ENCODE measurements at places on chromosomes 4 and X. TPM values are rescaled to one million over a fixed set of nuclear protein-coding genes. Genes with fewer than 3 reads are reported as not detected.

DNA sequence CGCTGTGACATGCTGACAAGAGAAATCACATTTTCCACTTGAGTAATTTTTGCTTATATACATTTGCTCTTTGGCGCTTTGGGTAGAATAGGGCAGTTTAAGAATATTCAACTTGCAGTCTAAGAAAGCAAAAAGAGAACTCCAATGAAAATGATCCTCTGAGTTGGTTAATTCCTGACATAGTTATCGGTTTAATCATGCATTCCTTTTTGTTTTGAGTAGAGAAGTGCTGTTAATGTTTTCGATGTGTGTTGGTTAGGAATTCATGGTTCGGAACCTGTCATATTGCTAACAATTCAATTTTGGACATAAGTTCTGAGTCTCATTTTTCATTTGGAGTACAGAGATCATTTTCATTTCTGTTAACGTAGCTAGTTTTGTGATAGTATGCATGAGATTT is 700.6 kb upstream of the PITX2 start:
- DNase-seq = no peak
- no peak overlapping the region for H3K27ac ChIP-seq
- H3K27me3 ChIP-seq = no peaks in the 10 kb centered on the region
- H3K36me3 ChIP-seq = no peaks in the 10 kb centered on the region

DNA sequence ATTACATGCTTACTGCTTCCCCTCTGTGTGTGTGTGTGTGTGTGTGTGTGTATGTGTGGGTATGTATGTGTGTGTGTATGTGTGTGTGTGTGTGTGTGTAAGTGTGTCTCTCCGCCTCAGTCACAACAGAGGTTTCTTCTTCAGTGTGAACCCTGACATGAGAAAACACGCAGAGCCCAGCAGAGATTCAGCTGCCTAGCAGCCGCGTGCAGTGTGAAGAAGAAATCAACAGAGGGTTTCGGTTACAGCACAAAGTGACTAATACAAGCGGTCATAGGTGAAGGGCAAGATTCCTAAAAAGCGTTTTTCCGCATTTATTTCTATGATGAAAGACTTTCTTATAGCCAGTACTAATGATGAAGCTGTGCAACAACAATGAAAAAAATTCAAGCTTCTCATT is 55.3 kb upstream of the ZFP42 start:
- no peaks in the 10 kb centered on the region for H3K36me3 ChIP-seq
- H3K27ac ChIP-seq = no peak overlapping the region
- DNase-seq = no peak

ARHGEF6 gene
- total RNA-seq = 43.4 TPM

MAGEC3 gene
- not detected for total RNA-seq

DNA sequence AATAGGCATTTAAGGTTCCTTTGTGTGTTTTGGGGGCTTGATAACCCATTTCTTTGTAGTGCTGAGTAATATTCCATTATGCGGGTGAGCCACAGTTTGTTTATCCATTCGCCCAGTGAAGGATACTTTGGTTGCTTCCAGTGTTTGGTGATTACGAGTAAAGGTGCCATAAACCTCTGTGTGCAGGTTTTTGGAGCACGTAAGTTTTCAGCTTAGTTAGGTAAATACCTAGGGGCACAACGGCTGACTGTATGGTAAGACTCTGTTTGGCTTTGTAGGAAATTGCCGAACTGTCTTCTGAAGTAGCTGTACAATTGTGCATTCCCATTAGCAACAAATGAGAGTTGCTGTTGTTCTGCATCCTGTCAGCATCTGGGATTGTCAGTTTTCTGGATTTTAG is 3.8 kb upstream of the TBL1X start:
- DNase-seq = no peak
- no peak overlapping the region for H3K4me3 ChIP-seq
- H3K27me3 ChIP-seq = no peaks in the 10 kb centered on the region
- no peaks in the 10 kb centered on the region for H3K36me3 ChIP-seq
- H3K27ac ChIP-seq = no peak overlapping the region
